ENCODE measurements at places on chromosomes 2 and 18. TPM values are rescaled to one million over a fixed set of nuclear protein-coding genes. Genes with fewer than 3 reads are reported as not detected.

GRCh38 chr18:58715540-58715939 lies 44.3 kb downstream of the MALT1 start:
- no peaks in the 10 kb centered on the region for H3K27me3 ChIP-seq
- no peak overlapping the region for H3K27ac ChIP-seq
- no peak for DNase-seq

GRCh38 chr2:164692114-164692513 lies 70.8 kb upstream of the GRB14 start:
- no peak overlapping the region for H3K4me3 ChIP-seq
- H3K4me1 ChIP-seq: no peaks in the 10 kb centered on the region
- H3K27me3 ChIP-seq: no peaks in the 10 kb centered on the region
- no peak for DNase-seq
- H3K36me3 ChIP-seq: no peaks in the 10 kb centered on the region

DNA sequence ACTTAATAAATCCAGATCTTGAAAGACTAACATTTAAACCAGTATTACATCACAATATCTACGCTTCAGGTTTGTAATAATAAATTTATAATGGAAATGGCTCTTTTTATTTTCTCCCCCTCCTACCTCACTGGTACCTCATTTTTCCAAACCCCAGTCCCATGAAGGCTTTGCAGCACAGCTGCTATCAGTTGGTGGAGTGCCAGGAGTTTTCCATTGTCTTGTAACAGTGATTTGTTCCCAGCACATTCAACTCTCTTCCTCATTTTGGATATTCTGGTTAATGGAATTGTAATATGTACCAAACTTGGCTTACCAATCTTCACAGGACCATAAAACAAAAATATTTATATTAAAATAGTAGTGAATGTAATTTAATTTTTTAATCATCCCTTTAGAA lies 91.2 kb downstream of the VRK2 start:
- H3K27me3 ChIP-seq: no peaks in the 10 kb centered on the region
- no peaks in the 10 kb centered on the region for H3K36me3 ChIP-seq
- H3K4me3 ChIP-seq: no peak overlapping the region

- no peaks in the 10 kb centered on the region for H3K36me3 ChIP-seq
- no peak for DNase-seq
- H3K27ac ChIP-seq: no peak overlapping the region
- H3K4me1 ChIP-seq: peaks cover 11% of the 10 kb centered on the region
- no peaks in the 10 kb centered on the region for H3K27me3 ChIP-seq
Measured at GRCh38 chr2:217438821-217439220, 564.0 kb downstream of the TNS1 start.

DNA sequence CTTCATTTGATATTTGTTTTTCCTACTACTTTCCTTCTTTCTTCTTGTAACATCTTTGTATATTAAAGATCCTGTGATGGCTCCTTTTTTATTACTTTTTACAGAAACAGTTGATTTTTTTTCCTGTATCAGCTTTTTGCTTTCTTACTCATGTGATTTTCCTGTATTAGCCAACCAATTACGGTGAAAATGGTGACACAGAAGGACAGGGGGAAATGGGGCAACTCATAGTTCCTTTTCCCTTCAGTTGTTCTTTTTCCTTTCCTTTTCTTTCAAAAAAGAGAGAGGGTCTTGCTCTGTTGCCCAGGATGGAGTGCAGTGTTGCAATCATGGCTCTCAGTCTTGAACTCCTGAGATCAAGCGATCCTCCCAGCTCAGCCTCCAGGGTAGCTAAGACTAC lies 117.8 kb downstream of the ATL2 start:
- no peak overlapping the region for H3K4me3 ChIP-seq
- no peak overlapping the region for H3K27ac ChIP-seq
- no peaks in the 10 kb centered on the region for H3K4me1 ChIP-seq
- no peaks in the 10 kb centered on the region for H3K27me3 ChIP-seq
- no peaks in the 10 kb centered on the region for H3K36me3 ChIP-seq

GRCh38 chr2:81238462-81238861 lies 933.9 kb upstream of the LRRTM1 start:
- H3K27me3 ChIP-seq: no peaks in the 10 kb centered on the region
- H3K36me3 ChIP-seq: no peaks in the 10 kb centered on the region
- H3K4me3 ChIP-seq: no peak overlapping the region
- H3K4me1 ChIP-seq: no peaks in the 10 kb centered on the region
- no peak for DNase-seq

DNA sequence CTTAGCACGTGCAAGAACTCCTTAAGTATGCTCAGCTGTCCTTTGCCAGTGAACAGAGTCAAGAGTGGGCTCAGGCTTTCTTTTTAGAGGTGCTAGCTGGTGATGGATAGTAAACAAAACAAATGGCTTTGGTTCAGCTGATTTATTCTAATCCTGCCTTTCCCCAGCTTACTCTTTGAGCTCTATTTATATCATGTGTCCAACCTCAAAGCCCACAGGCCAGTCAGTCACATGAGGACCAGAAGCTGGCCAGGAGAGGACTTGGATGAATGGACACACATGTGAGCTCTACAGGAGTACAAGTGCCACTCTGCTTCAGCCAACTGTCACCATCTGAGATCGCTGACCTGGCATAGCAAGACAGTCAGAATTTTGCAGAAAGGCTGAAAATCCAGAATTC lies 59.4 kb downstream of the STK39 start:
- no peak overlapping the region for H3K4me3 ChIP-seq
- DNase-seq: no peak
- no peak overlapping the region for H3K27ac ChIP-seq

- no peaks in the 10 kb centered on the region for H3K36me3 ChIP-seq
- no peak for DNase-seq
- H3K27ac ChIP-seq: no peak overlapping the region
- H3K4me3 ChIP-seq: no peak overlapping the region
Measured at GRCh38 chr2:222833410-222833809, 27.4 kb upstream of the ACSL3 start.

- H3K36me3 ChIP-seq: no peaks in the 10 kb centered on the region
- H3K27me3 ChIP-seq: no peaks in the 10 kb centered on the region
- DNase-seq: no peak
Measured at GRCh38 chr2:129078548-129078947, 759.9 kb upstream of the HS6ST1 start.

DNA sequence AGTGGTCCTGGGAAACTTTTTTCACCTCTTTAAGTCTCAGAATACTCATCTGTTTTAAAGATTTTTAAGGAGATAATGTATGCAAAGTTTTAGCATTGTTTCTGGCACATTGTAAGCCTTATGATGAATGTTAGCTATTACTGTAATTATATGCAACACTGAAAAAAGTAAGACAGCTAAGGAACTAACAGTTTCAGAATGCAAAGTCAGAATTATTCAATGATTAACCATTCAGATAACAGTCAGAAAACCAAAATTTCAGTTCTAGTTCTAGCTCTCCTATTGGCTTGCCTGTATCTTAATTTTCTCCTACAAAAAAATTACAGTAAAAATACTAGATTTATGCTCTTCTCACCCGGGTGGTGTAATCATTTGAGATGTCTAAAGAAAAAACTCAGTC lies 101.1 kb downstream of the SLC4A10 start:
- H3K4me1 ChIP-seq: no peaks in the 10 kb centered on the region
- H3K27me3 ChIP-seq: no peaks in the 10 kb centered on the region
- H3K4me3 ChIP-seq: no peak overlapping the region
- no peaks in the 10 kb centered on the region for H3K36me3 ChIP-seq
- no peak overlapping the region for H3K27ac ChIP-seq

- no peak for DNase-seq
- H3K4me1 ChIP-seq: peaks cover 10% of the 10 kb centered on the region
- no peak overlapping the region for H3K4me3 ChIP-seq
- H3K27me3 ChIP-seq: no peaks in the 10 kb centered on the region
- no peaks in the 10 kb centered on the region for H3K36me3 ChIP-seq
Measured at GRCh38 chr2:45812011-45812500, 160.6 kb downstream of the PRKCE start.

- H3K36me3 ChIP-seq: no peaks in the 10 kb centered on the region
- H3K4me1 ChIP-seq: no peaks in the 10 kb centered on the region
- H3K27me3 ChIP-seq: no peaks in the 10 kb centered on the region
- no peak for DNase-seq
- no peak overlapping the region for H3K27ac ChIP-seq
Measured at GRCh38 chr2:110167326-110168000, 37.4 kb downstream of the NPHP1 start.

GRCh38 chr2:150046211-150046610 lies 441.3 kb downstream of the RND3 start:
- no peak overlapping the region for H3K4me3 ChIP-seq
- no peak overlapping the region for H3K27ac ChIP-seq
- H3K4me1 ChIP-seq: no peaks in the 10 kb centered on the region
- H3K27me3 ChIP-seq: no peaks in the 10 kb centered on the region
- no peak for DNase-seq

DNA sequence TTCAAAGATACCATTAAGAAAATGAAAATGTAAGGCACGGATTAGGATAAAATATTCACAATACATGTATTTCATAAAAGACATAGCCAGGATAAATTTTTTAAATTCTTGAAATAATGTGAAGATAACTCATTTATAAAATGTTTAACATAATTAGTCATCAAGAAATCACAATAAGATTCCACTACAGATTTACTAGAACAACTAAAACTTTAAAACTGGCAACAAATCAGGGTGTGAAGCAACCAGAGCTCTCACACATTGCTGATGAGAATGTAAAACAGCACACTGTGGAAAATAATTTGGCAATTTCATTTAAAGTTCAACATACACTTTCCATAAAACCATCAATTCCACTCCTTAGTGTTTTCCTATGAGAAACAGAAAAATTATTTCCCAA lies 89.6 kb upstream of the UBE2E3 start:
- H3K4me1 ChIP-seq: no peaks in the 10 kb centered on the region
- DNase-seq: no peak
- H3K36me3 ChIP-seq: no peaks in the 10 kb centered on the region
- no peak overlapping the region for H3K27ac ChIP-seq
- no peaks in the 10 kb centered on the region for H3K27me3 ChIP-seq
- H3K4me3 ChIP-seq: no peak overlapping the region

The TMEM198 gene
- 0.52 TPM for total RNA-seq

The SLC40A1 gene
- total RNA-seq: 75.3 TPM

The COLEC12 gene
- total RNA-seq: 5.6 TPM

The NYAP2 gene
- 0.05 TPM for total RNA-seq

The ALKAL2 gene
- 1.7 TPM for total RNA-seq

The SCN7A gene
- 10.2 TPM for total RNA-seq

The GPR45 gene
- not detected for total RNA-seq

Data from thymus (tissue), 14 donors.